Breast epithelium (tissue), 4 donors: ENCODE measurements at places on chromosomes 1 and 21. TPM values are rescaled to one million over a fixed set of nuclear protein-coding genes. Genes with fewer than 3 reads are reported as not detected.

The KCNN3 gene
- total RNA-seq: 1.0 TPM

The LHX8 gene
- not detected for total RNA-seq

The KIAA1614 gene
- 2.3 TPM for total RNA-seq

The LRRC3 gene
- 2.0 TPM for total RNA-seq

The CXADR gene
- total RNA-seq: 38.3 TPM

The ANKRD35 gene
- total RNA-seq: 10.2 TPM

The SAMSN1 gene
- total RNA-seq: 15.4 TPM

The GIPC2 gene
- total RNA-seq: 2.6 TPM

The NHLH1 gene
- total RNA-seq: not detected

The OLIG1 gene
- total RNA-seq: not detected

The NES gene
- total RNA-seq: 9.9 TPM

The BCAN gene
- not detected for total RNA-seq

The MUTYH gene
- 16.8 TPM for total RNA-seq
